ENCODE measurements at places on chromosomes 2 and 18. TPM values are rescaled to one million over a fixed set of nuclear protein-coding genes. Genes with fewer than 3 reads are reported as not detected.

Gene DLX1
- not detected for total RNA-seq

Gene ADCYAP1
- 0.10 TPM for total RNA-seq

Gene CHAC2
- total RNA-seq, result 21.4 TPM

Gene GKN2
- total RNA-seq, result not detected

Gene POTEJ
- not detected for total RNA-seq

Gene WNT6
- not detected for total RNA-seq

Gene MGAT4A
- total RNA-seq, result 68.6 TPM

Gene SAG
- total RNA-seq, result not detected

Gene TEX44
- total RNA-seq, result not detected

Gene GPBAR1
- not detected for total RNA-seq

Gene RBM43
- 3.6 TPM for total RNA-seq

Gene MEMO1
- total RNA-seq, result 65.5 TPM

Gene IL1RL2
- total RNA-seq, result not detected

Gene CAPN14
- total RNA-seq, result not detected

Gene MOGAT1
- not detected for total RNA-seq

Gene TOGARAM2
- not detected for total RNA-seq

Gene ALPI
- total RNA-seq, result not detected

Gene ANKRD29
- 1.5 TPM for total RNA-seq

Gene HTR2B
- total RNA-seq, result 0.64 TPM

Gene ACTG2
- 0.25 TPM for total RNA-seq

Gene FAM161A
- total RNA-seq, result 1.5 TPM

Gene CCDC195
- total RNA-seq, result not detected

Measured in mammary microvascular endothelial cell (primary cell).